Naive thymus-derived CD8-positive, alpha-beta T cell (primary cell): ENCODE measurements at places on chromosomes 4 and X. TPM values are rescaled to one million over a fixed set of nuclear protein-coding genes. Genes with fewer than 3 reads are reported as not detected.

The NPY1R gene
- total RNA-seq = not detected

The HTR2C gene
- not detected for total RNA-seq

The UGT2B17 gene
- not detected for total RNA-seq

The ODAPH gene
- total RNA-seq = not detected

The CCDC120 gene
- total RNA-seq = 12.9 TPM

The EFHC2 gene
- total RNA-seq = 2.0 TPM

The GEMIN8 gene
- total RNA-seq = 8.6 TPM

The P2RY4 gene
- 0.75 TPM for total RNA-seq

The ART3 gene
- total RNA-seq = not detected

The COL25A1 gene
- total RNA-seq = 1.2 TPM

The PABPC4L gene
- total RNA-seq = not detected

The CRMP1 gene
- not detected for total RNA-seq

The SCML1 gene
- 32.6 TPM for total RNA-seq

DNA sequence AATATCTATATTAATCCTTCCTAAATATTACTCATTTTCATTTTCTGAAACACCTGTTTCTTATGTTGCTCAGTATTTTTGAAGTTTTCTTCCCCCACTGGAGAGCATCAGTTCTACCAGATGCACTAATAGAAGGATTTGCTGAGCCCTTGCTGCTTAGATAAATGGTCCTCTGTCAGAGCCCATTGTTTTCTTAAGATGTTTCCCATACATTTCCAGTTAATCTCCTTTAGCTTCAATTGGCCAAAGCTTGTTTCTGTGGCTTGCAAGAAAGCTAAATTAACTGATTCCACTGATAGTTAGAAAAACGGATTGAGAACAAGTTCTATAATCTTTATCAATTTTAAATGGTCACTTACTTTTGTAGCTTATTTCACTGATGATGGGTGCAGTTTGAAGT lies 1425.5 kb downstream of the PCDH18 start:
- no peak for DNase-seq

DNA sequence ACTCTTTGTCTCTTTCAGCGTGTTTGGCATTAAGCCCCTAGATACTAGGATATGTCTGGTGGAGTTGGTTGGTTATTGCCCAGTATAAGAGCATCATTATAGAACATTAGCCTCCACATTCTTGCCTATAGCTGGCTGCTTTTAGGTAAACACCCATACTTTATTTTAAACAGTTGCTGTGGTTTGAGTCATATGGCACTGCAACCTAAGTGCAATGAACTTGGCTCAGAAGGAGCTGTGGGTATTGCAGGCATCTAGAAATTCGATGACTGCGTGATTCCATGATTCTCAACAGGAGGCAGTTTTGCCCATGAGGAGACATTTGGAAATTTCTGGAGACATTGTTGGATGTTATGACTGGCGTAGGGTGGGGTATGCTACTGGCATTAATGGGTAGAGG lies 49.5 kb downstream of the DCLK2 start:
- no peak for DNase-seq

- no peak for DNase-seq
These were observed 22.2 kb downstream of the CYBB start for GRCh38 chrX:37802028-37802427.

GRCh38 chr4:42844422-42845070 lies 48.0 kb upstream of the GRXCR1 start:
- no peak for DNase-seq

DNA sequence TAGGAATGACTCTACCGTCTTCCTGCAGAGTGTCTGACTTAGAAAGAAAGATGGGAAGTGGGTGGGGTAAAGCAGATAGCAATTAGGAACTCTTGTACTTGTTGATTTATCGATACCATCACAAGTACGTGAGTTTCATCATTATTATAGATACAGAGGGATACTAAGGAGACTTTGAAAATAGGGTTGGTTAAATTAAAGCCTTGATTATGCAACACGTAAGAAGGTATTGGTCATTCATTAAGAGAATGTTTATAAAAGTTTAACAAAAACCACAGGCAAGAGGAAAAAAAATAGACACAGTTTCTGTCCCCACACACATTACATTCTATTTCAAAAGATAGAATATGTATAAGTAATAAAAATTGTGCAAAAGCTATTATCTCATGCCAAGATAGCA lies 65.9 kb upstream of the UGT2B7 start:
- no peak for DNase-seq

DNA sequence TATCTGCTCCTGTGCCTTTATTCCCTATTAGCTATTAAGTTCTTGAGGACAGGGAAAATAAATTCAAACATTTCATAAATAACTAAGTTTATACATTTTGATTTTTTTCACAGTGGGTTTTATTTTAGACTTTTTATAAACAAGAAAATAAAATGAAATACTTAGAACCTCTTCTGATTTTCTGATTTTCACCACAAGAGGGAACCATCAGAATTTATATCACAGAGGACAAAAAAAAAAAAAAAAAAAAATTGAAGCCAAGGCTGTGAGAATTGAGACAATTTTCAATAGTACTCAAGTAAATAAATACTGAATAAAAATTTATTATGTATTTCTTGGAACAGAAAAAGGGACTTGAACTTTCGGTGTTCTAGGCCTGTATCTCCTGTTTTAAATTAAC lies 288.1 kb downstream of the SH3BGRL start:
- DNase-seq = no peak

GRCh38 chrX:150730719-150731118 lies 37.5 kb downstream of the MTMR1 start:
- no peak for DNase-seq

DNA sequence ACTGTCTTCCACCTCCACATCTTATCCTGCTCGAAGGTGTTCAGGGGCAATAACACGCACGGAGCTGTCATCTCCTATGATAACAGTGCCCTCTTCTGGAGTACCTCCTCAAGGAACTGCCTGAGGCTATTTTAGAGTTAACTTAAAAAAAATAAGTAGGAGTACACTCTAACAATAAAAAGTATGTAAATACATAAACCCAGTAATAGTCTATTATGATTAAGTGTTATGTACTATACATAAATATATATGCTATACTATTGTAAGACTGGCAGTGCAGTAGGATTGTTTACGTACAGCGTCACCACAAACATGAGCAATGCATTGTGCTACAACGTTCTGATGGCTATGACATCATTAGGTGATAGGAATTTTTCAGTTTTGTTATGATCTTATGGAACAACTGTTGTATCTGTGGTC lies 34.5 kb upstream of the TLR2 start:
- no peak for DNase-seq

GRCh38 chr4:8236106-8236919 lies 33.2 kb upstream of the HTRA3 start:
- no peak for DNase-seq

- no peak for DNase-seq
These were observed 72.6 kb downstream of the GATB start for GRCh38 chr4:151688003-151688784.

DNA sequence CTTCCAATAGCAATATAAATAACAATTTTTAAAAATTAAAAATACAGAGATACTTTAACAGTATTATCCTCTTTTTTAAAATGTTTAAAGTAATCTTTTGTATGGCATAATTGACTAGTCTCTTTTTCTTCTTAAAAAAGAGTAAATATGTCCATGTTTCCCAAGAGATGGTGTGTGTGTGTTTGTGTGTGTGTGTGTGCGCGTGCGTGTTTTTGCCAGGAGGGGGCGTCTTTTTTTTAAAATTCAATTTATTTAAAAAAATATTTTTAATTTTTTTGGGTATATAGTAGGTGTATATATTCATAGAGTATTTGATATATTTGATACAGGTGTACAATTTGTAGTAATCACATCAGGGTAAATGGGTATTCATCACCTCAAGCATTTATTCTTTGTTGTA lies 1073.7 kb downstream of the PCDH7 start:
- no peak for DNase-seq

- DNase-seq = no peak
These were observed 140.2 kb upstream of the PJA1 start for GRCh38 chrX:69305333-69306062.

- no peak for DNase-seq
These were observed 960.5 kb downstream of the RPA4 start for GRCh38 chrX:97844161-97844560.

- no peak for DNase-seq
These were observed 101.4 kb downstream of the C4orf51 start for GRCh38 chr4:145781351-145781750.

DNA sequence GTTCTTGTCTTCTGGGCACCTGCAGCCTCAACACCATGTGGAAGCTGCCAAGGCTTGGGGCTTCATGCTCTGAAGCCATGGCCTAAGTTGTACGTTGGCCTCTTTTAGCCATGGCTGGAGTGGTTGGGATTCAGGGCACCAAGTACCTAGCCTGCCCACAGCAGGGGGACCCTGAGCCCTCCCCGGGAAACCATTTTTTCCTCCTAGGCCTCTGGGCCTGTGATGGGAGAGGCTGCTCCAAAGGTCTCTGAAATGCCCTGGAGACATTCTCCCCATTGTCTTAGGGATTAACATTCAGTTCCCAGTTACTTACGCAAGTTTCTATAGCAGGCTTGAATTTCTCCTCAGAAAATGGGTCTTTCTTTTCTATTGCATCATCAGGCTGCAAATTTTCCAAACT lies 269.3 kb downstream of the NAP1L3 start:
- DNase-seq = no peak

- no peak for DNase-seq
These were observed 340.7 kb upstream of the HS3ST1 start for GRCh38 chr4:11769434-11769833.

- DNase-seq = no peak
These were observed 3.2 kb upstream of the PCDH19 start for GRCh38 chrX:100413229-100413628.

DNA sequence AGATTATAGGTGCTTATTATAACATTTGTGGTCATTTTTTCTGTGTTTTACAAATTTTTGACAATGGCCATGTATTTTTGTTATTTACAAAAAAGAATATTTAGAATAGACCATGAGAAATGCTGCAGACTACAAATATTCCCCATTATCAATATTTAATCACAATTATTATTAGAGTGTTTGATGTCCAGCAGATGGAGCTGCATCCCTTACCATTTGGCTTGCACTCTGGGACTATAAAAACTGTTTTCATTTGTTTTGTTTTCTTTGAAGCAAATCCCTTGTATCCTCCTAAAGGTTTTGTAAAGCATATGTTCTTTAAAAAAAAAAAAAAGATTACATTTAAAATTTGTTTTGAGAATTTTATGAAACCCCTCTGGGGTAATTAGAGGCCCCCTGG lies 85.6 kb upstream of the CXorf66 start:
- DNase-seq = no peak

DNA sequence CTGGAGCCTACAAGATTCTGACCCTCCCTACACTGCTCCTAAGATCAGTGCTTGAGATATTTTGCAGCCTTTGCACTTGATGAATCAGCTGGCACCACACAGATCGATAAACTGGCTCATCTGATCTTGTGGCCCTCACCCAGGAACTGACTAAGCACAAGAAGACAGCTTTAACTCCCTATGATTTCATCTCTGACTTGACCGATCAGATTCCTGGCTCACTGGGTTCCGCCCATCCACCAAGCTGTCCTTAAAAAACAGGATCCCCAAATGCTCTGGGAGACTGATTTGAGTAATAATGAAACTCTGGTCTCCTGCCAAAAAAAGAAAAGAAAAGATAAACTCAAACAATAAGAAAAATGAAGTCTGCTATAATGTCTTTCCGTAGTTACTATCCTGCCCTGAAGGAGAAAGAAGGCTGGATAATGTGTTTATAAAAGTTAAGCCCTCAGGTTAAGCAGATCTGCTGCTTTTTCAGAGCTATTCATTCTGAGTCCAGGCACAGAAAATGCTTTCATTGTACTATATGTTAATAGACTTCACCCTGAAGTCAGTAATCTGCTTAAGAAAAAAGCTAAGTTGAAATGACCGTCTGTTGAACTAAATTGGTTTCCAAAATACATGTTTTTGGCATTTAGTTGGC lies 795.2 kb downstream of the TRIML1 start:
- DNase-seq = no peak

DNA sequence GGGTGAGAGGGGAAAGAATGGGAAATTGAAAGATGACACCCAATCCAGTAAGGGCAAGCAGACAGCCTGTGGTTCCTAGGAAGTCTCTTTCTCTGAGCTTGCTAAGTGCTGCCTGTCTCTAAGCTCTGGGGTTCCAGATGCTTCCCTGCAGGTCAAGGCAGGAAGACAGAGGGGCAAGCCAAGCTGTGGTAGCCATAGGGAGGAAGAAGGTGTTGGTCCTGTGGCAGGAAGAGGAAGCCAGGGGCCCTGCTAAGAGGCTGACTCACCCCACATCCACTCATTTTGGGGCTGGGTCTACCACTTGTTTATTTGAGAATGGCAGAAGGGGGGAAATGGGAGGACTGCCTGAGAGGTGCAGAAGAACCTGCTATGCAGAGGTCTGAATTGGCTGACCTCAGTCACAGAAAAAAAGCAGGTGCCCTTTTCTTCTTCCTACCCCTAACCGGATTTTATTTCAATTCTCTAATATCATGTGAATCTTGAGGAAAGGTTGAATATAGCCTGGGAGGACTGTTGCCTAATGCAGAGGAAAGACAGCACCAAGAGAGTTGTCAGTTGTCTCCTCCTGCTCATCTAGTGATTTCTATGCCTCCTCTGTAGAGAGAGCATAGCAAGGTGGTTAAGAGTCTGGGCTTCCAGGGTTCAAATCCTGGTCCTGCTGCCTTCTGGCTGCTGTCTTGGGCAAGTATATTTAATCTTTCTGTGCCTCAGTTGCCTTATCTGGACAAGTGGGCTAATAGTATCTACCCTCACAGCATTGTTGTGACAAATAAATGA lies 27.4 kb downstream of the HOPX start:
- DNase-seq = no peak

DNA sequence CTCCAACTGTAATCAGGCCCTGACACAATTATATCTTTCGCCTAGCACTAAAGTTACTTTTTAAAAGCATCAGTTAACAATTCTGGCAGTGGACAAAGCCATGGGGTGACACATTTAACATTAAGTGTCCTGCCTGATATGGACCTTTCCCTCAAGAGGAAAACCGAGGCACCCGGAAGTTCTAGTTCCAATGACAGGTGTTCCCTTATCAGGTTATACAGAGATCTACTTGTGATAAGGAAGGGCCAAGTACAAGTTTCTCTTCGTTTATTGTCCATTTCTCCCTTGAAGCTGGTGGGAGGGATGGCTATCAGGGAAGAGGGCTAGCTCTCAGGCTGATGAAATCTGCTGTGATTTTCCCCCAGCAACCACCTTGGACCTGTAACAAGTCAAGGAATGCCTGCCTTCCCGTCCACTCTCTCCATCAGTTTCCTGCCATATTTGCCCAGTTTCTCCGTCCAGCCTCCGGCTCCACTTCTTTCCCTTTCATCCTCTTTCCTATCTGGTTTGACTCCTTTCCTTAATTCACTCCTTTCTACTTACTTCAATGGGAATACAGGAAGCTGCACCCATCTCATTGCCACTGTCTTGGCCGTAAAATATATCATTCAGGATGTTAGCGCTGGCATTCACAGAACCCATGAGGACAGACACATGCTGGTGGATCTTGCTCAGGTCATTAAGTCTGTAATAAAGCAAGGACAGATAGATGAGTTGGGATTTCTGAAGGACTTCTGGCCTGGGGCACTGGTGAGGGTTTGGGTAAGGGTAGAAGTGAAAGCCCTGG lies 95.0 kb downstream of the DGKK start:
- no peak for DNase-seq

GRCh38 chr4:41174444-41174843 lies 39.9 kb downstream of the APBB2 start:
- no peak for DNase-seq
